Forelimb muscle (tissue), 1 donor: ENCODE measurements at places on chromosomes 5 and 9. TPM values are rescaled to one million over a fixed set of nuclear protein-coding genes. Genes with fewer than 3 reads are reported as not detected.

NR5A1 gene
- polyA plus RNA-seq, result not detected

PRR16 gene
- polyA plus RNA-seq, result 19.3 TPM

TAF11L4 gene
- polyA plus RNA-seq, result not detected

GRCh38 chr9:7338586-7339281 lies 460.8 kb downstream of the DMAC1 start:
- no peak for DNase-seq

GRCh38 chr9:92310562-92310961 lies 14.6 kb downstream of the NOL8 start:
- DNase-seq, result no peak

GRCh38 chr5:114362977-114363761 lies 1.3 kb downstream of the KCNN2 start:
- no peak for DNase-seq
